ENCODE measurements at places on chromosomes 16 and 17.

DNA sequence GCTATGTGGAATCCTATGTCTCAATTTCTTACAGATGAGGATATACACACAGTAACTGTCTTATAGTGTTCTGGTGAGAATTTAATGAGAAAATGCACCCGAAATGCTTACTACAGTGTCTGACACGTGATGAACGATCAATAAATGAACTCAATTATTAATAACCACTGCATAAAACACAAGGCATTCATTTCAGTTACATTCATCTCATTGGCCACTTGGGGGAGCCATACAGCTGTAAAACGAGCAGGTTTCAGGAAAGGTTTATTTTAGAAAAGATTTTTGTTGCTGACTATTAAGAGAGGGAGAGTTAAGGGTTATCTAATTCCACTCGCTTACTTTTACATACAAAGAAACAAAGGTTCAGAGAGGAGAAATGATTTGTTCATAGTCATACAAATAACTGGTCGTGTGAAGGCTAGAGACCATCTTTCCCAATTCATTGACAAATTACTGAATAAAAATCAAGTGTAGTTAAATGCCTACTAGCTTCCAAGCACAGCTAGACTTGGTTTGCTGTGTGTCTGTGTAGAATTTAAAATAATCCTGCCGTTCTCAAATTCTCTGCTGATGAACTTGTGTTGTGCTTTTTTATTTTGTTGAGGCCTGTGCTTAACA is 160.1 kb downstream of the MAP2K4 start:
- peak; percentile 71 for DNase-seq

- DNase-seq = peak; percentile 66
Measured at GRCh38 chr16:85372627-85373372, 240.3 kb upstream of the GSE1 start.

- no peak for DNase-seq
Measured at GRCh38 chr17:1703063-1703462, 7.1 kb downstream of the TLCD2 start.

- no peak for DNase-seq
Measured at GRCh38 chr17:57044976-57045867, 39.8 kb upstream of the AKAP1 start.

- no peak for DNase-seq
Measured at GRCh38 chr16:58087209-58087913, 41.8 kb downstream of the CFAP20 start.

GRCh38 chr16:15947983-15948509 is 1.4 kb upstream of the ABCC1 start:
- DNase-seq = no peak

DNA sequence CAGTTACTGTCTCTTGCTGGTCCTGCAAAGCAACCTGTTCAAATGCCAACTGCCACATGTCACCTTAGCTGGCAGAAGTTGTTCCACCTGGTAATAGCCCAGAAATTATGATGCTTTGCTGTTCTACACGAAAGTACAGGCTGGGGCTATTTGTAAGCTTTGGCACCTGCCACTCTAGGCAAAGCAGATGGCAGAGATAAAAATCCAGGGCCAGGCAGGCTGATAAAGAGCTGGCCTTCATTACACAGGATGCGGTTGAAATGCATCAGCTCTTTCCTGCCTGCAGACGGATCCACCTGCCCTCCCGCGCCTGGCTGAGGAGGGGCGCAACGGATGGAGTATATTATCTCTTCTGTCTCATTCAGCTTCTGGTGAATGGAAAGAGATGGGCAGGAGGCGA is 29.3 kb upstream of the KDM8 start:
- DNase-seq = peak; percentile 85

GRCh38 chr17:60304502-60304901 is 87.4 kb downstream of the USP32 start:
- no peak for DNase-seq

DNA sequence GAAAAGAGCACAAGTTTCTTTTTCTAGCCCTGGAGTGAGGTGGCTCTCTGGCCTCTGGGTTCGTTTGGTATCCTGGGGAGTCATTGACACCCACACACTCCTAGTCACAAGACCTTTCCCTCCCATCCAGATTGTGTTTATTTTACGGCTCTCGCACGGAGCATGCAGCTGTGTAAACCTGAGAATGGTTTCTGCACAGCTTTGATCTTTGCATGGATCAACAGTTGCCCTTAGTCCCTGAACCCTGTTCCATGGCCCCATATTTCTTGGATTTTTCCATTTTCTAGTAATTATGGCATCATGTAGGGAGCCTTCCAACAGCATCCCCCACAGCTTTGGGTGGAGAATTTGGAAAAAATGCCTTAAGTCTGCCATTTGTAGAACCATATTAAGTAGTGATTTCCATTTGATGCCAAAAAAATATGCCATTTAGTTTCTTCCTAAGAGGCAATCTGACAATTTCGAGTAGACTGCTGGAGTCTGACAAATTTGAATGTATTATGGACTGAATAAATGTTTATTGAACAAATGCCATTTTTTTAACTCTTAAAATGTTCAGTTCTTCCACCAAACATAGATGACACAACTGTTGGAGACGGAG is 197.7 kb downstream of the WWOX start:
- no peak for DNase-seq

- DNase-seq = peak; percentile 86
Measured at GRCh38 chr16:38941-39892, 14.2 kb downstream of the POLR3K start.

GRCh38 chr16:22849517-22849916 is 35.6 kb downstream of the HS3ST2 start:
- DNase-seq = no peak

GRCh38 chr17:73261617-73261951 is at the start of gene CPSF4L:
TSS of gene CPSF4L (minus strand) at chr17:73261880. CDS start at chr17:73261818, 62 bp downstream.
- no peak for DNase-seq

- no peak for DNase-seq
Measured at GRCh38 chr17:82006468-82007227, 16.0 kb downstream of the CENPX start.

DNA sequence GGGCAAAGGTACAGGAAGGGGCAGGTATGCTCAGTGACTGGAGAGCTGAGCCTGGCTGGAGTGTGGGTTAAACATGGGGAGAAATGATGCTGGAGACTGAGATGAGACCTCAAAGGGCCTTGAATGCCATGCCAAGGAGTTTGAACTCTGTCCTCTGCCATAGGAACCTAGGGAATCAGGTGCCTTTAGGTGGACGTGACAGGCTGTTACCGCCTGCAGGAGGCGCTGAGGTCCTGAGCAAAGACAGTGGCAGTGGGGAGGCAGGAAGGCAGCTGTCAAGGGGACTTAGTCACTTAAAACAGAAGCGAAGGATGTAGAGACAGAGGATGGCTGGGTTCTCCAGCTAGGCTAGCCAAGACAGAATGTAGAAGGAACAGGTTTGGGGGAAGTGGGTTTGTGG is 9.1 kb downstream of the PSMB3 start:
- peak; percentile 80 for DNase-seq

GRCh38 chr16:58085584-58086251 is 43.5 kb downstream of the CFAP20 start:
- no peak for DNase-seq

DNA sequence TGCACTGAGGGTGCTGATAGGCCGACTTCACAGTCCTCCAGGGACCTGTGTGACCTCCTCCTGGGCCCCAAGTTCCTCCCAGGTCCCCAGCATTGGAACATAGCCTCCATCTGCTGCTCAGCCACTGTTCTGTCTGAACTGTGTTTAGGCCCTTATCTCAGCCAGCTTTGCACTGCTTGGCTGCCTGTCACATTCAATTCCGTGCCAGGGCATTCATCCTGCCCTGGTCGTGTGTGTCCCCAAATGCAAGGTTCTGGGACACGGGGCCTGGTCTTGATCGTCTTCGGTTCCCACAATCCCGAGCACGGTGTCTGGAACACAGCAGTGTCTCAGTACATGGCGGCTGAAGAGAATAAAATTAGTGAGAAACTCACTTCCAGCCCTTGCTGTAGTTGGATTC is 69.9 kb upstream of the NFAT5 start:
- DNase-seq = no peak

DNA sequence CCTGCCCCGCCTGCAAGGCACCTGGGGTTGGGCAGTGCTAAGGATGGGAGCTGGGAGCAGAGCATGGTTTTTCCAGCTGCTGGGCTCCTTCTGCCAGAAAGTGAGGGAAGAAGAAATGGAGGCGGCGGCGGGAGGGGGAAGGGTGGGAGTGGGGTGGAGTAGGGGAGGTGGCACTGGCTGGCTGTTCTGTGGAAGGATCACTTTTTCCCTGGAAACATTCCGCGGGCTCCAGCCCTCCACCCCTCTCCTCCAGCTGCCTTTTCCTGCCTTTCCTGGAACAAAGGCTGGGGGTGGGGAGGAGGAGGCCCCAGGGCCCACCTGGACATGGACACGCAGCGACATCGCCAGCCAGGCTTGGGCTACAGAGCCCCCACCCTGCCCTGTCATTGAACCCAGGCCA is 41.1 kb downstream of the CFAP20 start:
- DNase-seq = no peak

- DNase-seq = no peak
Measured at GRCh38 chr16:3906363-3906762, 25.9 kb upstream of the CREBBP start.

DNA sequence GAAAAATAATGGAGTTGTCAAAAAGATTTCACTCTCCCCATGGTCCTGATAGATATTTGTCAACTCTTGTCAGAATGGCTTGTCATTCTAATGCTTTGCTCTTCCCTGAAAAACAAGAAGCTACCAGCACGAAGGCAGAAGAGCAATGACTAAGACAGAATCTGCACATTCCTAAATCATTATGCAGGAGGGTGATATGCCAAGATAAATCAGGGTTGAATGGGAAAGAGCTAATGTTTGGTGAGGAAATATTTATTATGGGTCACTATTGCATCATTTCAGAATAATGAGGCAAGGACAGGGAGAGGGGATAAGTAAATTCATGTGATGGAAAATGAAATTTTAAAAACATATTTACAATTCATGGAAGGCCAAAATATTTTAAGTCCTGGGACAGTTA is 297.5 kb upstream of the XYLT1 start:
- no peak for DNase-seq

GRCh38 chr16:75477680-75478473 is 13.4 kb upstream of the TMEM170A start:
- DNase-seq = no peak

DNA sequence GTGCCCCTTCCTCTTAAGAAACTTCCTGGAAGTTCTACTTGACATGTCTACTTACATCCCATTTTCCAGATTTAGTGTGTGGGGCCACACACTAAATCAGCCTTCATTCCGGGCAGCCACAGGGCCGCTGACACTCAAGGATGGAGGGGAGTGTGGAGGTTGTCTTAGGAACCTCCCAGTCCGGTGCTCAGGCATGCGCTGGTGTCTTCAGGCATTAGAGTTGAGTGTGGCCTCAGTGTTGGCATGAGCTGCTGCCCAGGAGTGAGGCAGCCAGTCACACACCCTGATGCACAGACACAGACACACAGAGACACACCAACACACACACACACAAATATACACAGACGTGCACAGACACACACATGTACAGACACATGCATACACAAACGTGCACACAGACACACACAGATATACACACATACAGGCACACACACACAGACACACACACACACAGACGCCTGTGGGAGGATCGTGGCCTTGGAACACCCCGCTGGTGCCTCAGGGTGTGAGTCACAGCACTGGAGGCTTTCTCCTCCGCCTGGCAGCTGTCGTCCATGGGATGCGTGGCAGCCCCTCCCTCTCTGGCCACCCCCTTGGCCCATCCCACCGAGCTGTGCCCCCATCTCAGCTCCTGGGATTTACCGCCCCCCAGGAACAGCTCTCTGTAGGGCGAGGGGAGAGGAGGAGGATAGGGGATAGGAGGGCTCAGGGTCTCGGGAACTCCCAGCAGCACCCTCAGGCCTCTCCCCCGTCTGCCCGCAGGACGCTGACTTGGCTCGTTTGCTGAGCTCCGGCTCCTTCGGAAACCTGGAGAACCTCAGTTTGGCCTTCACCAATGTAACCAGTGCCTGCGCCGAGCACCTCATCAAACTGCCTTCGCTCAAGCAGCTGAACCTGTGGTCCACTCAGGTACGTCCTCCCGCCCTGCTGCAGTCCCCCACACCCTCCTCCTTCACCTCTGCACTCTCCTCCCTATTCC is 75.6 kb upstream of the PLCG2 start:
- DNase-seq = no peak

GRCh38 chr16:60137891-60138290 is 1403.8 kb upstream of the GOT2 start:
- DNase-seq = no peak

- no peak for DNase-seq
Measured at GRCh38 chr17:80219763-80220053, 425 bp downstream of the SGSH start.

DNA sequence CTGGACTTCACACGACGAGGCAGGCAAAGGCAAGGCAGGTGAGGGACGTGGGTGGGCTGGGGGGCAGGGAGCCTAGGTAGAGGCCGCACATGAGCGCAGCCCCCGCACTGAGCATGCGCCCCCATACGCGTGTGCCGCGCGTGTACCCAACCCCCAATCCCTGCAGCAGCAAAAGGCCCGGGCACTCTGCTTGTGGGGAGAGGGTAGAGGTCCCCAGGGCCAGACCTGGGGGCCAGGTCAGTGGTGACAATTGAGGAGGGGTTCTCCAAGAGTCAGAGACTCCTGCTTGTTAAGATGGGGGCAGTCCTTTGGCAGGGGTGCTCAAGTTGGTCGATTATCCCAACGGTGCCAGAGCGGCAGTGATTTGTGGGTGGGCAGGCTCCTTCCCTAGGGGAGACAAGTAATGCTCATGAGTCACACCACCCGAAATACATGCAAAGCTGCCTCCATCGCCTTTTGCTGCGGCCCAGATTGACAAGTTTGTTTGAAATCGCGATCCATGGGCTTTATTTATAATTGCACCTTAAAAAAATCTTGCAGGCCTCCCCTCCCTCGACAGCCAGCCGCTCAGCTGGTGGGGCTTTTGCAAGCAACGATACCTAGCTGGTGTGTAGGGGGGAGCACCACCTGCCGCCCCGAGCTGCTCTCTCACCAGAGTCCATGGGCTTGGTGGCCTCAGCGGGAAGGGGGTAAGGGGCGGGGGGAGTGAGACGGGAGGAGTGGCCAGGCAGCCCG is 1.1 kb upstream of the GIT1 start:
- no peak for DNase-seq

GRCh38 chr17:43860927-43861622 is 14.1 kb downstream of the CD300LG start:
- no peak for DNase-seq

DNA sequence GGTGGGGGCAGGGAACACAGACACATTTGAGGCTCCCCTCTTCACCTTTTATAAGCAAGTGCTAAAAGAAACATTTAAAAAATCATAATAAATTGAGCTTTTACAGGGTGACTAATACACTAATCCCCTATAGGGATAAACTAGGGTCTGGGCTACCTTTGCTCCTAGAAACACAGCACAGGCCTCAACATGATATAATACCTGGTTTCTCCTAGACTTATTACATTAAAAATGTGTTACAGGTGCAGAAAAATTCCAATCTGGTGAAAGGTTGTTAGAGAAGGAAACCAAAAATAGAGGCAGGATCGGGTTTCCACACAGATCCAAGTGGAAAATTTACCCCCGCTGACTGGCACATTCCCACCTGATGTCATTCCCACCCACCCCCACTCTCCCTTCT is 124.7 kb upstream of the NOG start:
- DNase-seq = no peak

GRCh38 chr16:28875134-28876018 is 2.9 kb upstream of the ATP2A1 start:
- DNase-seq = no peak

- DNase-seq = no peak
Measured at GRCh38 chr16:14449334-14449733, 180.7 kb downstream of the PARN start.

Data from activated CD4-positive, alpha-beta T cell treated with anti-CD3 and anti-CD28 coated beads, Interleukin-2, amount 10 ng/mL, durations not matched to agents 24 days and 14 days (primary cell).